ENCODE measurements at places on chromosomes 3 and 15.
A peak's percentile ranks its signal among the peaks of the same experiment; 100 is the strongest.

DNA sequence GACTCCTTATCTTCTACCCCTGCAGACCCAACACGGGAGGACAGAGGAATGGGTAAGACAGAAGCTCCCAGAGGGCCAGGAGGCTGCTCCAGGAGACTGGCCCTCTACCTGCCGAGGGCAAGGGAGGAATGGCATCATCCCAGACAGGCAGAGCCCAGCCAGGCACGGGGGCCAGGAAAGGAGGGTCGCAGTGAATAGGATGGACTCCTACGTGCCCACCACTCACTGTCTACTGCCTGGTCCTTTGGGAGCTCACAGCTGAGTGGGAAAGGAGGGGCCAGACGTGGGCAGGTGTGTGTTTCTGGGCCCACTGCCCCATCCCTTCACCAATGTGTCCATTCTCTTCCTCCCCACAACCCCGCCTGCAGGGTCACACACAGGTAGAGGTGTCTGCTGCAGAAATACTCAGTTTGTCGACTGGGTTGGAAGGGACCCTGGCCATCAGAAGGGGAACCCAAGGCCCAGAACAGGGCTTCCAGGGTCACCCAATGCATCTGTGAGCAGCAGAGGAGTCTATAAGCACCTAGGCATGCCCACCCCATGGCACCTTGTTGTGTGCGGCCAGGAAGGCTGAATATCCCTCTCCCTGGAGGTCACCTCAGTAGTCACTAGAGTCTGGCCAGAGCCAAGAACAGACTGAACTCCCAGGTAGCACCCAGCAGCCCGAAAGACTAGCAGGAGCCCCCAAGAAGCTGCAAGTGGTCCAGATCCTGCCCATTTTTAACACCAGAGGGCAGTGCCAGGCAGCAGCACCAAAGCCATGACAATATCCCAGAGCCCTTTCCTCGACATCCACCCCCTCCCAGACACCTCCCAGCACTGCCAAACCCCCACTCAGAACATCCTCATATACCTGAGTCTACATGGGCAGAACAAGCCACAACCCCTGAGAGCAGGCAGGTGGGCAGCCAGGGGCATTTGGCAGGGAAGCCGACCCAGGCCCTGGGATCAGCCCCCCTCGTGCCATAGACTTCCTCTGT lies 24.0 kb downstream of the TKT start:
- no peak for DNase-seq

GRCh38 chr3:185789134-185789533 lies 35.7 kb downstream of the IGF2BP2 start:
- DNase-seq, result no peak

DNA sequence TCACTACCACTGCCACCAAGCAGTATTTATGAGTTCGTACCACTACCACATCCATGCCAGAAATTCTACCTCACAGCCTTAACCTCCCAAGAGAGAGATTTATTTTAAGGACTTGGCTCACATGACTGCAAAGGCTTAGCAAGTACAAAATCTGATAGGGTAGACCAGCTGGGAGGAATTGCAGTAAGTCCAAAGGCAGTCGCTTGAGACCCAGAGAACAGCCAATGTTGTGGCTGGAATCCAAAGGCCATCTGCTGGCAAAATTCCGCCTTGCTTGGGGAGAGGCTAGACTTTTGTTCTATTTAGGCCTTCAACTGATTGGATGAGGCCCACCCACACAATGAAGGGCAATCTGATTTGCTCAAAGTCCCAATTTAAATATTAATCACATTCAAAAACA lies 101.4 kb upstream of the STT3B start:
- no peak for DNase-seq

GRCh38 chr3:46926871-46927717 lies 49.5 kb downstream of the CCDC12 start:
- DNase-seq, result no peak

DNA sequence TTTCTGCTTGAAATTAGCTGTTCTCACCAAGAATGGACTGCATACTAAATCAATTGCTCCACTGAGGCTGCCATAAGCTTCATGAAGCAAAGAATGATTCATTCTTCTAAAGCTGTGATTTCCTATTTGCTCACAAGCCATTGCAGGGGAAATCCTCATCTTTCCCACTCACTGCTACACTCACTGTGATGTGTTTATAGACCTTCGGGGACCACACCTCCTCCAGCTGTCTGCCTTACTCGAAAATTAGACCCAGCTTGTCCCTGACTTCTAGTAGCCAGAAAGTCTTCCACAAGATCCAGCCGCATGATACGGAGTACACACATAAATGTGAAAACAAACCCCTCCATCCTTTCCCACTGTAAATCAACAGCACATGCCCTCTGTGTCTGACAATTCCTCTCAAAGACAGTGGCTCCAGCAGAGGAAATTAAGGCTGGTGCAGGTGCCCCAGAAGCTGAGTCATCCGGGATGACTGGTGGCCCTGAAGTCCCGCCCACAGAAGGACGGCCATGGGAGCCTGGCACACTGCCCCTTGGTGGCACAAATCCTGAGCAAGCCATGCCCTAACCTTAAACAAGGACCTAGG lies 172.0 kb downstream of the STT3B start:
- no peak for DNase-seq

- DNase-seq, result no peak
Measured at GRCh38 chr3:58800940-58801339, 134.4 kb upstream of the FAM3D start.

DNA sequence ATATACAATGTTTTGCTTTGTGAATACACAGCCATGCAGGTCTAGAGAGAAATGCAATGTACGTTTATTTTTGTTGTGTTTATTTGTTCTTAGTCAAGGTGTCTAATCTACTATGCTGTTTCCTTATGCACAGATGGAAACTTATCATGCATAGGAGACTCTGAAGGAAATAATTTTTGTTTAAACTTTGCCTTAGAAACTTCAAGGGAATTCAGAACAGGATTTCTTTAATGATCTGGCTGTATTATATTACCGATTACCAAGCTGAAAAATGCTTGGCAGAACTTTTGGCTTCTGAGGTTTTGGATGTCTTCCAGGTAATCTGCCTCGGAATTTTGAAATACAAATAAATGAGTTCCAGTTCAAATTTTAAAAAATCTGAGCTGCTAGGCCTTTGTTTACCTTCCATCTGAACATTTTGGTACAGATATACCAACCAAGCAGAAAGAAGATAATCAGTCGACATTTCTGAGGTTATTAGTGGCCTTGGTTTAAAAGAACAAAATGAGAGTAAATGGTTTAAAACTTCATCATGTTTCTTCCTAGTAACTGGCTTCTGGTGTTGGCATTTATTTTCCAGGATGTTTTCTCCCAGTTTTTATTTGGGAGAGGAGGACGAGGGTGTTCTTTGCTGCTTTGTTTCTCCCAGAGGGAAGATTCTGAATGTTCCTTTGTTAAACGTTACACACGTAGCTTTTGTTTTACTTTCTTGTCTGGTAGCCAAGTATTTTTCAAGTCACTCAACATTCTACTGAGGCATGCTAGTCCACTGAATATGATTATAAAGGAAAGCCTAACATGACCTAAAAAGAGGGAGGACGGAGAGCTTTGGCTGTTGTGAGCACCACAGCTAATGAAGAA lies 421.8 kb upstream of the TBL1XR1 start:
- no peak for DNase-seq

DNA sequence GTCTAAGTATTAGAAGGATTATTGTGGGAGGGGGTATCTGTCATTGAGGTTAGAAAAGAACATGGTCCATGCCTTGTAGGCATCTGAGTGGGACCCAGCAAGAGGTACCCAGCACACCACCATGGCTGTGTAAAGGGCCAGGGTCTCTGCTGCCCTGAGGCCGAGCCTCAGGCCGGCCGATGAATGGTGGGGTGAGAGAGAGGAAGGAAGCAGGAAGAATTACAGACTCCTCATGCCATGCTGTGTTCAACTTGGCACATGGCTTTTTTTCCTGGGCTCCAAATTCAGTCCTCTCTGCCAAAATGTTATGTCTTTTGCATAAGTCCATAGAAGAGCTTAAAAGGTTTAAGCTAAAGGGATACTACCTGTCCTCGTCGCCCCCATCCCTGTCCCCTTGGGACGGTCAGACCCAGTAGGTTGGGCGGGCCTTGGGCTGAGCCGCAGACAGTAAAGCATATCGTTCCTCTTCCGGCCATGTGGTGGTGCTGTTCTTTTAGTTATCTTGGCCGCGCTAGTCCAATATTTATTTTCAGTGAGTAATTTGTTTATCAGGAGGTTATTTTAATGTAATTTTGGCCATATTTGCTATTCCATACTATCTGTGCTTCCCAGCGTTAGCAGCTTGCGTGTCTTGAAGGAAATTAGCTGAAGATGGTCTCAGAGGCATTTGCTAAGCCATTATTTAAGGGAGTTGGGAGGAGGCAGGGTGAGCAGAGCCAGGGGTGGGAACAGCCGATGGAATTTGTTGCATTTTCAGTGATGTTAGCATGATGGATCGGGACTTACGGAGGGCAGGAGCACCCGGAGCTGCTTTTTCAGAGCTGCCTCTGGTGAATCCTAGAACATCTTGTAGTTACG lies 152.4 kb downstream of the AGBL1 start:
- no peak for DNase-seq

- peak; percentile 41 for DNase-seq
Measured at GRCh38 chr3:184005941-184006507, 11.7 kb downstream of the ABCC5 start.
